ENCODE measurements at places on chromosomes 3 and 15.

GRCh38 chr3:150106740-150107428, 136.2 kb upstream of the PFN2 start:
- DNase-seq, result no peak

DNA sequence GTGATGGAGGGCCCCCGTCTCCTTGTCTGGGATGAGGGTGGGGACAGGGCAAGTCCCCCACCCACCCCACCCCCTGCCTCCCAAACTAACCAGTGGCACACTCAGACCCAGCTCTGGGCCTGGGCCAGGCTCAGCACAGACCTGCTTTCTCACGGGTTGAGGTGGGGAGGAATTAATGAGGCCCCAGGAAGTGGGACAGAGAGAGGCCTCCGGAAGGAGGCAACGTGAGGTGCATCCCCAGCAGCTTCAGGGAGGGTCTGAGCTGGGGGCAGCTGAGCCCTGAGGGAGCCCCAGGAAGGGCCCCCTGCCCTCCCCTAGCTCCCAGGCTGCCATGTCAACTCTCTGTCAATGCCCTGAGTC, 15.0 kb upstream of the GNAI2 start:
- DNase-seq, result no peak

GRCh38 chr15:88246666-88247446, 9.7 kb downstream of the NTRK3 start:
- peak; percentile 42 for DNase-seq

DNA sequence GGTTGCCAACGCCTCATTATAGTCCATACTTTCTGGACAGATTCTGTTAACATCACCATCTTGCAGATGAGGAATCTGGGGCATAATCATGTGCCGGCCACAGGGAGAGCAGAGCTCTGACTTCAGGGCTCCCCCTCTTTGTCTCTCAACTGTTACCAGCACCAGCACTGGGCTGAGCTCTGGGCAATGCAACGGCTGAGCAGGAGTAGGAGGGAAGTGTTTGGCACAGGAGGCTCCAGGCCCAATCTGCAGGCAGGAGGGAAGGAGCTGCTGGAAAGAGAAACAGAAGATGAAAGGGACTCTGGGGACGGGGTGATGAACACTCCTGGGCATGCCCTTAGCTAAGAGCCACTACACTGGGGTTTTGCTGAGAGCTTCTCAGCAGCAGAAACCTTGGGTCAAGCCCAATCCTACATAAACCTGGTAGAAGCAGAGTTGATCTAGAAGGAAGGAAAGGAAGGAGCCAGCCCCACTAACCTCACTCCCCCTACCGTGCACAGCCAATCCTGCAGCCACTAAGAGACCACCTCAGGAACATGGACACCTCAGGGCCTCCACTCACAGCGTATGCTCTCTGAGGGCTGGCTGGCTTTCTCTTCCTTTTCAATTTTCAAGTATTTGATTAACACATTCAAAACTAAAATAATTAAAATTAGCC, 73.1 kb upstream of the SPATA12 start:
- no peak for DNase-seq

GRCh38 chr3:49271047-49271446, 6.0 kb downstream of the C3orf62 start:
- no peak for DNase-seq

DNA sequence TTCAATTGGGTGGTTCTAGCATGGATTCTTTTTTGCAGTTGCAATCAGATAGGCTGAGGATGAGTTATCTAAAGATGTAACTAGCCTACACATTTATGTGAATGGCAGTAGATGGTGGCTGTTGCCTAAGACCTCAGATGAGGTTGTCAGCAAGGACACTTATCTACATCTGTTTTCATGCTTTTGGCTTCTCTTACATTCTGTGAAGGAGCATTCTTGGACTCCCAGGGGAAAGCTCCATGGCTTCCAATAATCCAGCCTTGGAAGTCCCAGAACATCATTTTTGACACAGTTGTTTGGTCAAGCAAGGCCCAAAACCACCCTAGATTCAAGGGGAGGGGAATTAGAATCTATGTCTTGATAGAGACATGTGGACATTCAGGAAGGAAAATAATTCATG, 332.2 kb upstream of the RBMS3 start:
- no peak for DNase-seq

DNA sequence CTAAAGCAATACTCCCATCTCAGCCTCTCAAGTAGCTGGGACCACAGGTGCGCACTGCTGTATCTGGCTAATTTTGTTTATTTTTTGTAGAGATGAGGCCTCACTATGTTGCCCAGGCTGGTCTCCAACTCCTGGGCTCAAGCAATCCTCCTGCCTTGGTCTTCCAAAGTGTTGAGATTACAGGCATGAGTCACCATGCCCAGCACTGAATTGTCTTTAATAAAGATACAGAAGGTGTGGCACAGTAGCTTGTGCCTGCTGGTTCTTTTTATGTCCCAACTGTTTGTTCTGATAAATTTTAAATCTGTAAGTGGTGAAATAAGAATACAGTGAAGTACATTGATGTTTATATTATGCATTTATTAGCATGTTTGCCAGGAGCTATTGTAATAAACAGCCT, 20.6 kb upstream of the TRAK1 start:
- DNase-seq, result no peak

- DNase-seq, result no peak
Observed at GRCh38 chr3:16512435-16513140, 911 bp downstream of the RFTN1 start.

- no peak for DNase-seq
Observed at GRCh38 chr3:140501061-140501769, 176.6 kb upstream of the TRIM42 start.

DNA sequence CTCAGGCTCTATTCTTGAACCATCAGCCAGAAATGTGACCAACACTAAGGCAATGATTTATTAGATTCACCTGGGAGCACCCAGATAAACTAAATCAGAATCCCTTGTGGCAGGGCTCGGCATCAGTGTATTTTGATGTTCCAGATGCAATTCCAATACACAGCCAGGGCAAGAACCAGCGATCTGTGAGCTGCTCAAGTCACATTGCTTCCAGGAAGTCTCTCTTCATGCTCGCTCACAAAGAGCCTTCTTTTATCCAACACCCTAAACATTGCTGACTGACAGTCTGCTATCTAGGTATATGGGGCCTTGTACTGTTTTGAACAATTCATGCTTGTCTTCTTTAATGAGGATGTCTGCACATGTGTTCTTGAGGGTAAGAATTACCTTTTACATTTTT, 40.9 kb upstream of the GOLGA8J start:
- DNase-seq, result no peak

DNA sequence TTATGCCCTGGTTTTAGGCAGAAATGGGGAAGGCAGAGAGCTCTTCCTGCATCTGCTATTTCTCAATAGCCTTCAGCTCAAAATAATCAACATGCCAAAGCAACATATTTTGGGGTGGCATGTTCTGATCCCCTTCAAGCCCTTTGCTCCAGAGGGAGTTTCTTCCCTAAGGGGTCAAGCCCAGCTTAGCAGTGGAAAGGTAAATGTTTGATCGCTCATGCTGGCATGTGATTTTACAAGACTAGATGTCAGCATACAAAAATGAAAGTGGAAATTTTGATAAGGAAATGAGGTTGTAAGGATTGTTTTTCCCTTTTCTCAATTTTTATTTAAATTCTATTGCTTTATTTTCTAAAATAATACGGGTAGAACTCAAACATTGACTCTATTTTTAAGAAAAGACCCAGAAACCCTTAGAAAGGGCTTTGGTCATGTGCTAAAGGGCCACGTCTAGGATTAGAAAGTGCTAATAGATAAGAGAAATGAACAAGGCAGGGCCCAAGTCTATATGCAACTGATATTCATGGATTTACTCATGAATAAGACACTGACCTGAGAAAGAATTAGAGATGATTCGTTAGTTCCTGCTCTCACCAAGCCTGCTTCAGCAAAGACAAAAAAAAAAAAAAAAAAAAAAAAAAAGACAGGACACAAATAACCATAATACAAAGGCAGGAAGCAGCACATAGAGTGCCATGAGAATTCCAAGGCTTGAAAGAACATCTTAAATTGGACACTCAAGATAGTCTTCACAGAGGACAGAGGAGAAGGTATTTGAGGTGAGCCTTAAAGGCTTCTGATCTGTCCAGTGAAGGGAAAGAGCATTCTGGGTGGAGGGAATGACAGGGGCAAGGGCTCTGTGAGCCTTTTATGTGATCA, 55.0 kb upstream of the NR2E3 start:
- no peak for DNase-seq

- DNase-seq, result no peak
Observed at GRCh38 chr3:148439254-148439822, 258.4 kb upstream of the AGTR1 start.

- no peak for DNase-seq
Observed at GRCh38 chr15:50227076-50227475, 38.5 kb downstream of the HDC start.

- no peak for DNase-seq
Observed at GRCh38 chr3:157089455-157090221, 70.3 kb downstream of the CCNL1 start.

Data from NCI-H1436 (cell line).